ENCODE measurements at places on chromosomes 2 and 18.

DNA sequence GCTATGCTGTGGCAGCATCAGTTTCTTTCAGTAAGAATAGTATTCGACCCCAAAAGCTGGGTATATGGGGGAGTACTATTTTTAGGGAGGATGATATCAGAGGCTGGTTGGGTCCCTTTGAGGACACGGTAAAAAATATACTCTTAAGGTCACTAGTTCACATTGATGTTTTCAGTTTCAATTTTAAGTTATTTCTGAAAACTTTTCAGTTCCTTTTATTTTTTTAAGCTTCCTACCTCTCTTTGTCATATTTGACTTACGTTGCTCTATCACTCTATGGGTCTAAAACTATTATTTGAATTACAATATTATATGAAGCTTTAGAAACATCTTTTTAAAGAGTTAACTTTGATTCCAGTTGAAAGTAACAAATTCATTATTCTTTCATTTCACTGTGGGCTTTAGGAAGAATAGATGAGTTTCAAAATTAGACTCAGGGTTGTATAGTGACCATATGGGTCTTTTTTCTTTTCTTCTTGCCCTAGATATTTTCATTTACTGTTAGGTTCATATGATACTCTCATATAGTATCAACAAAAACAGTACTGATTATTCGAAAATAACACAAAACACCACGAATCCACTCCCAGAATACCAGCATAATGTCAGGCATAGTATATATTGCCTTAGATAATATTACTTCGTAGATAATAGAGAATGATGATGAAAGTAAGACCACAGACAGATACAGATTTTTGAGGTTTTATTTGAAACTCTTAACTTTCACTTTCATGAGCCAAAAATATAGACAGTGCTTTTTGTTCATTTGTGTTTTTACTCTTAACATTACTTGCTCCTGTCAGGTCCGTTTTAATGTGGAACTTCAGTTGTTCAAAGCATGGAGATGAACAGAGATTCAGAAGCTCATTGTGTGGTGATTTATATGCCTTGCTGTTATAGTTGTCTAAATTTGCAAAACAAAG lies 9.8 kb downstream of the RMDN2 start:
- no peak for DNase-seq

GRCh38 chr2:208541989-208542464 lies 135.4 kb downstream of the PTH2R start:
- DNase-seq, result peak; percentile 64

DNA sequence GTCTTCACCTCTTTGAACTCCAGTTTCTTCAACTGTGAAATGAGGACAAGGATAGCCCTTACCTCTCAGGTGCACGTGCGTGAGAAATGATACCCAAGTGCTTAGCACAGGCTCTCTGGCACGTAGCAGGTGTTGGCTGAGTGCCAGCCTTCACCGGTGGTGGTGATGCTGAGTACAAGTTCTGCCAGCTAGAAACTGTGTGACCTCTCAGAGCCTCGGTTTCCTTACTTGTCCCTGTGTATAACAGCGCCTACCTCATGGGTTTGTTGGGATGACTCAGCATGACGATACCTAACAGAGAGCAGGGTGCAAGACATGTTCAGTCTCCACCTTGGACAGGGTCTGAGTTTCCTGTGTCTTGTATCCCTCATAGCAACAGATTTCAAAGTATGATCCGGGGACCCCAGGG lies 205.1 kb downstream of the TNS1 start:
- DNase-seq, result no peak

DNA sequence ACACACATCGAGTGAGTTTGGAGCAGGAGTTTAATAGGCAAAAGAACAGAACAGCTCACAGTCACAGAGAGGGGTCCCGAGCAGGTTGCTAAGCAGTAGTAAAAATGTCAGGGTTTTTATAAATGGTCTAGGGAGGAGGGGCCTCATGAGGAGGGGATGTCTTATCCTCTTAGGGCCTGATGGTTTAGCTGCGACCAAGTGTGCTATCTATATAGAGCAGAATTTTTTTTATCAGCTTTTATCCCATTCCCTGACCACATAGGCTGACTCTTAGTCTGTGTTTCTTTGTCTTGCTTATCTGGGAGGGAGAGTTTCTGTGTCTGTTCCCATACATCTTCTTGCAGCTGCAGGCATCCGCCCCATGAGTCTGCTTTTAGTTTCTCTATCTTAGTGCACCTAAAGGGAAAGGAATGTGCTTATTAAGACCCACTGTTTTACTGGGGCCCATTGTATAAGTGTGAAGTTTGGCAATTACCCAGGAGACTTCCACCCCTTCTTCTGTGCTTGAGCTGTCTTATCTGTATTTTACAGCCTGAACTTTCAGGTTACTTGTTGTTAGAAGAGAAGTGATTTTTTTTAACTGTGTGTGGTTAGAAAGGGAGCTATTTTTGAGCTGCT lies 30.4 kb upstream of the GMCL1 start:
- peak; percentile 95 for DNase-seq

DNA sequence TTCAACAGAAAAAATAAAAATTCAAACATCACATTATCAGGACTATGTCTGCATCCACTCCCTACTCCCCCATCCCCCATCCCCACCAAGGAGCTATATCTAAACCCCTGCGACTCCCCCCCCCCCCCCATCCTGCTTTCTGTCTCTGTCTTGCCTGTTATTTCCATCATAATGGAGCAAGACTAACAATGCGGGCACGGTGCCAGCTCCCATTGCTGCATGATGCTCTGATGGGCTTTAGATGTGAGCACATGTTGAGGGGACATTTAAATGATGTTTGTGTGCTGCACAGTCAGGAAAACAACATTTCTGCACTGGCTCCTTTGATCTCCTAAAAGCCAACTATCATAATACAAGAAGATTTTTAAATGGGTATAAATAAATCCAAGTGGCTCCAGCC lies 644.2 kb upstream of the SETBP1 start:
- no peak for DNase-seq

GRCh38 chr2:134281815-134282419 lies 28.0 kb downstream of the MGAT5 start:
- no peak for DNase-seq

GRCh38 chr2:13682540-13683272 lies 949.8 kb upstream of the LRATD1 start:
- DNase-seq, result no peak

DNA sequence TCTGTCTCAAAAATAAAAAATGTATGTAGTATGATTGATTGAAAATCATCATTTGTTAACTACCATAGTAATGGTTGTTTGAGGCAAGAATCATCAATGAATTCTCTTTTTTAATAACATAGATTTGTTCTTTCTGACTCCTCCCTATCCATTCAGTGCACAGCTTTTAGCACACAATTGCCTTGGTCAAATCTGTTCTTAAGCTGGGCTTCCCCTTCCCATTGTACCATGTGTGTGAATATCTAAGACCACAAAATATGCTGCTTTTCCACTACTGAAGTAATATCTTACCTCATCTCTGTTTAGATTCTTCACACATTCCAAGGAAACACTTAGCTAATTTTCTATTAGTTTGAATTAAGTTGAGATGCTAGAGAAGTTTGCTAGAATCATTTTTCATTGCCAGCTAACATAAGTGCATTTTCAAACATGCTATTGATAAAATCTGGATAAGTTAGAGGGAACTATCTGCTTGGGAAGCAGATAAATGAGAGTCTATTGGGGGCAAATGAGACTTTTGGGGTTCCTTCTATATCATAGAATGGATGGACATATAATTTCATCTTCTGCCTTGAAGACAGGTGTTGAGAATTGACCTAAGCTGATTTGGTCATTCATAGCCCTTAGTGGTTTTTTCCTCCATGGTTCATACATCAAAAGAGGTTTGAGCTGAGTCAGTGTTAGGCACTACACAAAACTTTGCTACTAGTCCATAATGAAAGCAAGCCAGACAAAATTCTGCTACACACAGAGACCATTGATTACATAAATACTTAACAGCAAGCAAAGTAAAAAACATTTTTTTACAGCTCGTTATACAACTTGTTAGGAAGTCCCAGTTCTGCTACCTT lies 231.9 kb downstream of the PLCL1 start:
- no peak for DNase-seq

DNA sequence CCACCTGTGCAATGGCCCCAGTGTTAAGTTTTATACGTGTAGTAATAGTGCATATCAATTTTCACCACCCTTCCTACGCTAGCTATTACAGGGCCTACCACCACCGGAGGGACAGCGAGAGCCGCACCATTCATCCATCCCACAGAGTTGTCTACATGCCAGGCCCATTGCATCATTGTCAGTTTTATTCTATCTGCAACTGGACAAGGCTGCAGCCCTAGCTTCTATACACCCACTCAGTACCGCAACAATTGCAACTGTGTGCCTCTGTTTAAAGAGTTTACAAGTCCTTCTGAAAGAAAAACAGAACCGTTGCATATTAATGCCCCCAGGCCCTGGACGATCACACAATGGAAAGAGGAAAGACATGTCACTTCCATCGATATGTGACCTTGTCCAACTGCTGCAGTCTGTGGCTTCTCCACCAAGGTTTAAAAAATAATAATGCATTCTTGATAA lies 58.6 kb downstream of the ZEB2 start:
- DNase-seq, result no peak

GRCh38 chr18:77131652-77132368 lies 773 bp downstream of the MBP start:
- DNase-seq, result no peak

DNA sequence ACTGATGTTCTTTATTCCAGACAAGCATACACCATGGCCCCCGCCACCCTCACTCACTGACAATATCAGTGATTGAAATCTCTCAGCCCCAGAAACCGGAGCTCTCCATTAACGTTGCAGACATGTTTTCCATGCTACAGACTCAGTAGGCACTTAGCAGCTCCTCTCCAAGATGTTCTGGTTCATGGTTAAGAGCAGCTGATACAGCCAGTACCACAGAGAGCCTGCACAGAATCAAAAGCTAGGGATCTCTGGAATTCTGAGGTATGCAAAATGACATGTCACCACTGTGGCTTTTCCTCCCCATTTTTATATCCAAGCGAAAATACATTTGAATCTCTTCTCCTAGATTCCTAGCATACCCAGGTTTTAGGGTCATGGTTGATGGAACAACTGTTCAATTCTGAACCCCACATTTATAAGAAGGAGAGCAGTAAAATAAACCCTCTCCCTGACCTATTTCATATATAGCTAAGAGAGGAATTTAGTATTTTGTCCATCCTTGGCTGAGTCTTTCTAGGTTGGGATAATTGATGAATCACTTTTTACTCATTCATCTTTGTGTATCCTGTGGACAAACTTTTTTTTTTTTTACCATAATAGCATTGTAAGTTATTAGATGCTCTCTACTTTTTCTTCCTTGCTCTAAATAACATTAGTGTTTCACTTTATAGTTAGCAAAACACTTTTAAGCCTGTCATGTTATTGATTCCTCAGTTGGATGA lies 488.4 kb upstream of the PIK3C3 start:
- DNase-seq, result no peak

- no peak for DNase-seq
These were observed 9.3 kb upstream of the SPATA3 start for GRCh38 chr2:230986520-230987136.

DNA sequence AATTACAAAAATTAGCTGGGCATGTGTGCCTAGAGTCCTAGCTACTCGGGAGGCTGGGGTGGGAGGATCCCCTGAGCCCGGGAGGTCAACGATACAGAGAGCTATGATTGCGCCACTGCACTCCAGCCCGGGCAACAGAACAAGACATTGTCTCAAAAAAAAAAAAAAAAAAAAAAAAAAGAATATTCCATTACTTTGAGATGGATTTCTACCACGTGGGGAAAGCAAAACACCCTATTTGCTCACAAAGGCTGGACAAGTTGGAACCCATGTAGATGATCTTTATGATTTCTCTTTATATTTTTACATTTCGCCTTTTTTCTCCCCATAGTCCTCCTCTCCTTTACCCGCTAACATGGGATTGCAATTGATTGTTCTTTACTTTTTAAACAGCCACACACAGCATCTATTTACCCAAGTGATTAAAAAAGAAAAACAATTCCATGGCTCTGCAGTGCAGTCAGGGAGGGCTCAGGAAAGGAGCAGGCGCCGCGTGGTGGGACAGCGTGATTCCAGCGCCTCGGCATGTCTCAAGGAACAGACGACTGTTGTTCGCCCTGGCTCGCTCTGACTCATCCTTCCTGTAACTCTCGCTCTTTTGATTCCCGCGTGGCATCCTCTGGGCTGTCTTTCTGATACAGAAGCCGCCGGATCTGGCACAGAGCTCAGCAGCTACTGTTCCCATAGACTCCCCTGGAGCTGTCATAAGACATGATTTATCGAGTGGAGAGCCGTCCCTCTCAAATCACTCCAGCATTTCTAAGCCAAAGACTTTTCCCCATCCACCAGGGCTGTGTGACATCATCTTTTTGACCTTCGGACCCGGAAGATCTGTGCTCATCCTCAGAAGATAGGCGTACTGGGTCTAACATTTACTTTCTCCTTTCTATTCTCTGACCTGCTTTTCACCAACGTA lies 230.4 kb upstream of the AGAP1 start:
- no peak for DNase-seq

DNA sequence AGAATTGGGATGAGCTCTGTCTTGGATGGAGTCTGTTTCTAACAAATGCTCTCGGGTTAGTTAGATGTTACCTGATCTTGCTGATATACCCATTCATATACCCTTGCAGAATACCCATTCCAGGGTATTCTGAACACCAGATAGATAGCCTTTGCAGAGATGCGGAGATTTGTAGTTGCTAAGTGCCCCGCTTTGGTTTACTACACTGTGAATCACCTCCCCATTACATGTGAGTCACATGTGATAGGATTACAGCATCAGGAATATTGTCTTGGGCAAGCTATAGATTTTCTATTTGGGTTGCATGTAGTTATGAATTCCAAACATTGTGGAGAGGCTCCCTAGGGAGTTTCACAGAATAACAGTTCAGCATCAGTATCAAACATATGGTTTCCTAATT lies 3.8 kb downstream of the VSNL1 start:
- no peak for DNase-seq

- no peak for DNase-seq
These were observed 285.7 kb downstream of the TCF4 start for GRCh38 chr18:55302167-55302833.

GRCh38 chr2:125041846-125042245 lies 1016.8 kb downstream of the CNTNAP5 start:
- DNase-seq, result no peak

DNA sequence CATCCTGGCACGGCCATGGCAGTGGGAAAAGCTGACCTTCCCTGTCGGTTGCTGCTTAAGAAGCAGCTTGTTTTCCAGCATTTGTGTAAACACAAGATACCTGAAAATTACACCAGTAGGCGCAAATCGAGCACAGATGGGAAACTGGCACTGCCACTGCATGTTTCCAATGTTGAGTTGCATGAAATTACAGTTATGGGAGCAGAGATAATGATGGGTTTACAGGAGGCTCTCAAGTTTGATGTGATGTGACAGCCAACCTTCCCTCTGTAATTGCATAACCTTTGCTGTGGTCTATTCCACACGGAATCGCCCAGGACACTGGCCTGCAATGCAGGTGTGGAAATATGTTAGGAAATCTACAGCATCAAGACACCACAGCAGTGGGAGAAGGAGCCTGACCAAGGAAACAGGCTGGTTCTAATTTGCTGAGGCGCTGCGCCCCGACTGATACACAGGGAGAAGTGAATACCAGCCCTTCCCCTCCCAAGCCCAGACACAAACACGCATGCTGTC lies 17.4 kb downstream of the GPR45 start:
- DNase-seq, result no peak

GRCh38 chr2:162732946-162733698 lies 105.4 kb downstream of the KCNH7 start:
- no peak for DNase-seq

GRCh38 chr2:239500574-239501550 lies 100.0 kb upstream of the HDAC4 start:
- DNase-seq, result no peak

- DNase-seq, result no peak
These were observed 44.3 kb upstream of the CAB39 start for GRCh38 chr2:230668184-230668938.

Measured in CMK (cell line).